Calu3 (cell line): ENCODE measurements at places on chromosomes 7 and 10.
A peak's percentile ranks its signal among the peaks of the same experiment; 100 is the strongest.

DNA sequence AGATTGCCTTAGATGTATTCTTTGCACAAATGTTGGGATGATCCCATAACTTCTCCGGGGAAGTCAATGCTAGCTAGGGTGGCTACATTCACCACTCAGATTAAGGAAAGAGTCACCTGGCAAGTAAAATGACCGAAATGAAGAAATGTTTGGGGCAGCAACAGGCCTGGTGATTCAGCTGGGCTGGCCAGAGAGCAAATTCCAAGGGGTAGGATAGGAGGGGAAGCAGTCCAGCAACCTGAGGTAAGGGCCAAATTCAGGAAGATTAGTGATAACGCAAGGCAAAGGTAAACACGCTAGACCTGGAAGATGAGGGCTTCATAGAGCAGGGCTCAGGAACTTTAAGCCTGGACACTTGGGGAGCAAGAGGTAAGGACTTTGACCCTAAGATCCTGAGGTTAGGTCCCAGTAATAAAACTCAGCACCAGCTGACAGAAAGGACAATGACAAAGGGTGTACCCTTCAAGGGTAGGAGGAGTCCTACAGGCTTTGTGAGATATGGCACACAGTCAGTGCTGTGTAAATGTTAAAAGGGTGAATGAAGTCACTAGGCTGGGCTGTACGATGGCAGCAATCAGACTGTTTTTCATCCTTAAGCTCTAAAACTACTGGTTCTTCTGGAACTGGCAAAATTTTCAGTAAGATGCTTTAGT is 22.7 kb upstream of the SMNDC1 start:
- peak; percentile 23 for DNase-seq
- H3K27ac ChIP-seq = peak overlapping the region; percentile 92
- no peaks in the 10 kb centered on the region for H3K27me3 ChIP-seq
- peaks cover 10% of the 10 kb centered on the region for H3K36me3 ChIP-seq

DNA sequence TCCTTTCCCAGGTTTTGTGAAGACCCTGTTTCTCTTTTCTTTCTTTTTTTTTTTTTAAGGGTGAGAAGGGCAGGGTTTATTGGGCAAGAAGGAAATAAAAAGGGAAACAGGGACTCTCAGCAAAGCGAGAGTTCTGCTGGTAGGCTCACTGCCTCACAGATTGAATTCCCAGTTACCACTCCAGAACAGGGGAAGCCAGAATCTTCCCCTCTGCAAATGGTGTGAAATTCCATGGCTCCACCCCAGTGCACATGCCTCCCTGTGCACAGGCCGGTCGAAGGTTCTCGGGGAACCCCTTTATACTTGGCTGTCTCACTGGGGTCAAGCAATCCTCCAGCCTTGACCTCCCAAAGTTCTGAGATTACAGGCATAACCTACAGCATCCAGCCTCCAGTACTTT is 10.5 kb upstream of the GUSB start:
- H3K4me1 ChIP-seq = no peaks in the 10 kb centered on the region
- H3K27me3 ChIP-seq = no peaks in the 10 kb centered on the region
- H3K36me3 ChIP-seq = no peaks in the 10 kb centered on the region
- H3K4me3 ChIP-seq = no peak overlapping the region
- no peak overlapping the region for H3K27ac ChIP-seq
- DNase-seq = no peak

DNA sequence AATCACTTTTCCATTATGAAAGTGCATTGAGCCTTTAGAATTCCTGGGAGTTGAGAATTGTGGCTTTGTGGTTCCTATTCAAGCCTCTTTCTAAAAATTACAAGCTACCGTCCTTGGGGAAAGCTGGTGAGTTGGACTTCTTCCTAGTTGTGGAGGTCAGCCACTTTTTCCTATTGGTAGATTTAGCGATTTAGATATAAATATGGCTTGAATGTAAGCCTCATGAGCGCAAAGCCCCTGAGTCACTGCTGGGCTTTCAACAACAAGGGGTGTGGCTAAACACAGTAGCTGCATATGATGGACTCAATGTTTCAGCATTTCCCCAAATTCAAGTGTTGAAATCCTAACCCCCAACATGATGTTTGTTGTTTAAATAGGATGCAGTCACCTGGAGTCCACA is 150.0 kb upstream of the IGFBP3 start:
- H3K36me3 ChIP-seq = no peaks in the 10 kb centered on the region
- no peak overlapping the region for H3K27ac ChIP-seq
- H3K4me1 ChIP-seq = peaks cover 19% of the 10 kb centered on the region
- DNase-seq = no peak

- DNase-seq = no peak
- H3K36me3 ChIP-seq = no peaks in the 10 kb centered on the region
- no peak overlapping the region for H3K4me3 ChIP-seq
- no peak overlapping the region for H3K27ac ChIP-seq
- peaks cover 18% of the 10 kb centered on the region for H3K4me1 ChIP-seq
Measured at GRCh38 chr10:88794731-88795130, 7.8 kb upstream of the LIPM start.

DNA sequence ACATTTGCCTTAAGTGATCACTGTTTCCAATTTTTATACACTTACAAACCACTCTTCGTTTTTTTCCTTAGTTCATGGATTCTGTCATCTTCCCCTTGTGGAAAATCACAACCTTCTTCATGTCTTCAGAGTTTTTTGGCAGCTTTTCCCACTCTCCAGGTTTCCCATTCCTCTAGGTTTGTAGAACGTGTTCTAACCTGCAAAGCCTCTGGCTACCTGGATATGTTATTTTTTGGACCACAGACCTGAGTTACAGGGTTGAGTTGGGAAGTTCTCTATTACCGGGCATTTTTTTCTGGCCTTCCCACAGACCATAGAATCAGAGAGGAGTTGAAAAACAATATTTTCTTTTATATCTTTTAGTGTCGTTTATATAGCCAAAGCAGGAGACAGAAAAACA is 30.2 kb downstream of the NRG3 start:
- H3K27me3 ChIP-seq = no peaks in the 10 kb centered on the region
- DNase-seq = no peak
- peaks cover 18% of the 10 kb centered on the region for H3K4me1 ChIP-seq
- no peak overlapping the region for H3K27ac ChIP-seq

DNA sequence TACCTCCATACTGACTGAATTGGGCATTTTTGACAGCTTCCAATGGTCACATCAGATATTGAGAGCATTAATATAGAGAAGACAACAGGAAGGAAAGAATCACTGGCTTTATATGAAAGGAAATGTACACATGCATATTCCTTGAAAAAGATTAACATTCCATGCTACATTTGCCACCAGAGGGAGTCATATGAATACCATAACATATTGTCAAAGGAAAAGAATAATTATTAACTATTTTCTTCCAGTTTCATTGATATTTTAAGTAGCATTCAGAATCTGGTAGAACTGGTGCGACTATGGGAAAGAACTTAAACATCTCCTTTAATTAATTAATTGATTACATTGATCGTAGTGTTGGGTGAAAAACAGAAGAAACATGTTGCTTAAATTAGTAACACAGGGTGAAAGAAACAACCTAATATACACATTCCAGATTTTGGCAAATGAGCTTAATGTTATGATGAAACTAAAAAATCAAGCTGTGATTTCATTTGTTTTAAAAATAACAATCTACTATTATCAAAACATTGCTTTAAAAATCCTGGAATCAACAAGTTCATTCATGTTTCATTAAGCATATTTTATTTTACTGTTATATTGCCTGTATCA is 71.5 kb downstream of the GPR85 start:
- peak; percentile 3 for DNase-seq
- no peak overlapping the region for H3K27ac ChIP-seq
- no peaks in the 10 kb centered on the region for H3K4me1 ChIP-seq
- H3K27me3 ChIP-seq = no peaks in the 10 kb centered on the region
- H3K36me3 ChIP-seq = no peaks in the 10 kb centered on the region

DNA sequence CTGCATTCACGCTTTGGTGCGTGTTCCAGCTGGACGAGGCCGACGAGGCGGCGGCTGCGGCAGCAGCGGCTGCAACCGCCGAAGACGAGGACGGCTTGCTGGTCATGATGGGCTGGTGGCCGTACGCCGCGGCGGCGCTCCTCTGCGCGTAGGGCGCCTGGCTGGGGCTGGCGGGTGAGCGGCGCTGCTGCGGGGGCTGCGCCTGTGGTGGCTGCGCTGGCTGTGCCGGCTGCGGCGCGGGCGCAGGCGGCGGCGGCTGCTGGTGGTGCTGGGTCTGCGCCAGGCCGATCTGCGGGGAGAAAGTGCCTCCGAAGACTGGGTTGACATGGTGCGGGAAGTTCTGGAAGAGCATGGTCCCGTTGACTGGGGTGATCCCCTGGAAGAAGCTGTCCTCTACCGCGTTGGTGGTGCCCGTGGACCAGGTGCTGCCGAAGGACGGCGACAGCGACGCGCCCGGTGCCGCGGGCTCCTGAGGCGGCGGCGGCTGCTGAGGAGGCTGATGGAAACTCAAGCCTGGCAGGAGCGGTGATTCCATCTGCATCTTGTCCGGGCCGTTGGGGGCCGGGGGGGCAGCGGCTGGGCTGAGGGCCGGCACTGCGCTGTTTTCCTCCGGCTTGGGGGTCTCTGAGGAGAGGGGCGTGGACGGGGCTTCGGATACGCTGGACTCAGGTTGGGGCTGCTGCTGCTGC is 51.1 kb downstream of the CPEB3 start:
- peaks cover 41% of the 10 kb centered on the region for H3K4me1 ChIP-seq
- peak overlapping the region; percentile 71 for H3K27ac ChIP-seq
- H3K36me3 ChIP-seq = peaks cover 27% of the 10 kb centered on the region

DNA sequence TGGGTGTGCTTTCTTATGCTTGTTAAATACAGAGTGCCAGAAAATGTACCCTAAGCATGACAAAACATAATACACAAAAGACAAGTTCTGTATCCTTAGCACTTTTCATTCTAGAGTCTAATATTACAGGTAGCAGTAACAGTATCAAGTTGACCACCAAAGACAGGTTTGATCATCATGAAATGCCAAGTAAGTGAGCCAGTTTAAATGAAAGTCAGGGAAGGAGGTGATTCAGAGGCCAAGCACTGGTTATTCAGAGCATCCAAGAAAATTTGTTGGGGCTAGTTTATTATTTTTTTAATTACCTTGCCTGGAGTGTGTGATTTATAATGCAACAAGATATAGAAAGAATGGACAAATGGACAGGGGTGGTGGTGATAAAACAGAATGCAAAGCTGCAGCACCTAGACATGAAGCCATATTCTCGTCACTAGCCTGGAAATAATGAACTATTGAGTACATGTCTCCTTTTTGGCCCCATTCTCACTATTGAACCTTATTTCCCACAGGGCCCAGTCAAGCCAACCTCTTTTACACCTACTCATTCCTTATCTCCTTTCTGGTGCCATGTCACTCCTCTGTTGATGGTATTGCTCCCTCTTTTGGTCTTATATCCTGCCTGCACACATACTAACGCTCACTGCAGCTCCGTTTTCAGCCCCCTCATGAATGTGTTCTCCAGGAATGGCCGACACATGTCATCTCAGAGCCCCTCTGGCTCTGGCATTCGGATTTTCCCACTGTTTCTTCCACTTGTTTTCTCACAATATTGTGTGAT is 78.6 kb upstream of the GLCCI1 start:
- H3K27ac ChIP-seq = no peak overlapping the region
- H3K4me1 ChIP-seq = no peaks in the 10 kb centered on the region
- DNase-seq = no peak

- H3K27ac ChIP-seq = no peak overlapping the region
- no peaks in the 10 kb centered on the region for H3K4me1 ChIP-seq
- no peaks in the 10 kb centered on the region for H3K27me3 ChIP-seq
- no peak overlapping the region for H3K4me3 ChIP-seq
- no peaks in the 10 kb centered on the region for H3K36me3 ChIP-seq
- no peak for DNase-seq
Measured at GRCh38 chr7:57201895-57202210, 69.6 kb upstream of the ZNF479 start.

DNA sequence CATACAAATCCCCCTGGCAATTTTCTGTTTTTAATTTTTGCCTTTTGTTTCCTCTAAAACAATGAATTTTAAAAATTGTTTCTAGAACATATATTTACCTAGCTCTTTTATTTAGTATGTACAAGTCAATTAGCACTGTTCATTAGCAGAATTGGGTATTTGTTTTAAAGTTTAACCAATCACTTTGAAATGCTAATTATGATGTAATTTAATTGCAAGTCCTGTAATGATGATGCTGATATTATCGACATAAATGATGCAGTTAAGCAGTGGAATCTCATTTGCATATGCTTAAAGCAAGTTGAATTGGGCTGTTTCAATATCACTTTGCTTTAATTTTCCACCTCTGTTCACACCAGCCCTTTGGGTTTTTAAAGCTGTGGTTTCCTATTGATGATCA is 2.7 kb downstream of the FOXP2 start:
- no peak overlapping the region for H3K27ac ChIP-seq
- DNase-seq = no peak
- no peaks in the 10 kb centered on the region for H3K27me3 ChIP-seq
- H3K36me3 ChIP-seq = no peaks in the 10 kb centered on the region

DNA sequence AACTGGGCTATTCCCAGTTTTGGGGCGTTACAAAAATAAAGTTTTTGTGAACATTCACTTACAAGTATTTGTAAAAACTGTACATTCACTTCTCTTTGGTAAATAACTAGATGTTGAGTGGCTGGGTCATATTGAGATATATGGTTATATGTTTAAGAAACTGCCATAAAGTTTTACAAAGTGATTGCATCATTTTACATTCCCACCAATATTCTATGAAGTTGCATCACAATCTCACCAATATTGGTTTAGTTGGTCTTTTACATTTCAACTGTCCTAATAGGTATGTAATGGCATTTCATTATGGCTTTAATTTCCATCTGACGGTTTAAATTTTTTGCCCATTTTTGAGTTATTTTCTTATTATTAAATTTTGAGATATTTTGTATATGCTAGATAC is 251.7 kb upstream of the GNAI1 start:
- no peak overlapping the region for H3K4me3 ChIP-seq
- no peaks in the 10 kb centered on the region for H3K36me3 ChIP-seq
- H3K27me3 ChIP-seq = no peaks in the 10 kb centered on the region
- DNase-seq = no peak
- H3K4me1 ChIP-seq = peaks cover 8% of the 10 kb centered on the region
- no peak overlapping the region for H3K27ac ChIP-seq

DNA sequence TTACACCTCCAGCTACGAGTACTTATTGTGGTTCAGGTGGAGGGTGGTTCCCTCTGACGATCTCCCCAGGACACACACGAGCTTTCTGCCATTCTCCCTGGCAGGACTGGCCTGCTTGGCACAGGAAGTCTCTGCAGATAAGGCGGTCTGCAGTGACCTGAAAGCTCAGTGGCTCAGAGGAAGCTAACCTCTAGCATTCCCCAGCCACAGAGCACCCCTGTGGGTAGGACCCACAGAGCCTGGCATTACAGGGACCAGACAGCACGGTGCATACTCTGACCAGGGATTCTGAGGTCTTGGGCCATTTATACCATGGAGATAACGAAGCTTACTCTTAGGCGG is 1.9 kb upstream of the GPR146 start:
- no peak overlapping the region for H3K4me3 ChIP-seq
- peaks cover 38% of the 10 kb centered on the region for H3K4me1 ChIP-seq
- no peak for DNase-seq
- H3K27ac ChIP-seq = no peak overlapping the region
- peaks cover 24% of the 10 kb centered on the region for H3K36me3 ChIP-seq

- H3K4me3 ChIP-seq = no peak overlapping the region
- H3K36me3 ChIP-seq = no peaks in the 10 kb centered on the region
- H3K27ac ChIP-seq = no peak overlapping the region
- DNase-seq = peak; percentile 43
Measured at GRCh38 chr7:142412551-142413193, 154.8 kb upstream of the PRSS58 start.

GRCh38 chr7:127968547-127968946 is 62.7 kb downstream of the LRRC4 start:
- no peaks in the 10 kb centered on the region for H3K4me1 ChIP-seq
- no peaks in the 10 kb centered on the region for H3K36me3 ChIP-seq
- no peak for DNase-seq
- no peaks in the 10 kb centered on the region for H3K27me3 ChIP-seq
- H3K27ac ChIP-seq = no peak overlapping the region
- no peak overlapping the region for H3K4me3 ChIP-seq
